ENCODE measurements at places on chromosomes 1 and 21. TPM values are rescaled to one million over a fixed set of nuclear protein-coding genes. Genes with fewer than 3 reads are reported as not detected.
A peak's percentile ranks its signal among the peaks of the same experiment; 100 is the strongest.

The HES2 gene
- 0.36 TPM for total RNA-seq

The TAL1 gene
- not detected for total RNA-seq

The C8B gene
- total RNA-seq = not detected

The S100A5 gene
- 0.94 TPM for total RNA-seq

The CD160 gene
- total RNA-seq = not detected

The AMPD1 gene
- not detected for total RNA-seq

The PROK1 gene
- not detected for total RNA-seq

The TNNI3K gene
- total RNA-seq = not detected

DNA sequence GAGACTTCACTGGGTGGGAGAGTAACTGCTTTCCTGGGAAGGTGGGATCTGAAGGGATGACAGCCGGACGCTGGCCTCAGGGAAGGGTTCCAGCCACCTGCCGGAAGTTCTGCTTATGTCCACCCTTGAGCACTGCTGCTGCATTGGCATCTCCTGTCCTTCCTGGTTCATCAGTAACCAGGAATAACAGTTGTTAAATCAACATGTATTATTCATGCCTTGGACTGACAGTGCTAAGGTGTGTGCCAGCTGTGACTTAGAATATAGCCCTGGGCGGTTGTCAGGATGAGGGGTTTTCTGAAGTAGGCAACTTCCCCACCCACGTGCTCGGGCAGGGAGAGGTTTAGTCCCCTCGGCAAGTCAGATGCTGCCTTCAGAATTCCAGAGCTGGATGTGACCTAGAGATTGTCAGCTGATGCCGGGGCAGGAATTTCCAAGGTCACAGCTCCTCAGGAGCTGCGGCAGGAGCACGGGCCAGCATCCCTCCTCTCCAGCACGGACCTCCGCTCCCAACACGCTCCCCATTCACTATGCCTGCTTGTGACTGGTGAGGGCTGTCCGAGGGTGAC, 17.9 kb downstream of the CLDN14 start:
- no peak overlapping the region for H3K4me3 ChIP-seq
- peaks cover 37% of the 10 kb centered on the region for H3K4me1 ChIP-seq
- no peak for DNase-seq

DNA sequence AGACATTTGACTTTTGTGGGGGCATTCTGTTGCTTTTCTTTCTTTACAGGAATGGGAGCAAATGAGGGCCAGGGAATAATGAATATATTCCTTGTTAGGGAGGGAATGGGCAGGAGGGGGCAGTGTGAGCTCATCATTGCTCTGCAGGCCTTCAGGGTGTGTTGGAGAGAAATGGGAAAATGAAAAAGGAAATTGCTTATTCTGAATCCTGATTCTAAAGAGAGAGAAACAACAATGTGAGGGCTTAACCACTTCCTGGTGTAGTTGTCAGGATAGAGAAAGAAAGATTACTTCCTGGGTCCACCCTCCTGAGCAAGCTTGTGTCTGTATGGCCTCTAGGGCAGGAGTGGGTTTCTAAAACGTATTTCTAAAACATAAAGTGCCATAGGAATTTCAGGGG, 28.3 kb downstream of the VANGL2 start:
- no peak overlapping the region for H3K4me3 ChIP-seq
- no peak for DNase-seq
- H3K27ac ChIP-seq = no peak overlapping the region
- peaks cover 1% of the 10 kb centered on the region for H3K27me3 ChIP-seq

DNA sequence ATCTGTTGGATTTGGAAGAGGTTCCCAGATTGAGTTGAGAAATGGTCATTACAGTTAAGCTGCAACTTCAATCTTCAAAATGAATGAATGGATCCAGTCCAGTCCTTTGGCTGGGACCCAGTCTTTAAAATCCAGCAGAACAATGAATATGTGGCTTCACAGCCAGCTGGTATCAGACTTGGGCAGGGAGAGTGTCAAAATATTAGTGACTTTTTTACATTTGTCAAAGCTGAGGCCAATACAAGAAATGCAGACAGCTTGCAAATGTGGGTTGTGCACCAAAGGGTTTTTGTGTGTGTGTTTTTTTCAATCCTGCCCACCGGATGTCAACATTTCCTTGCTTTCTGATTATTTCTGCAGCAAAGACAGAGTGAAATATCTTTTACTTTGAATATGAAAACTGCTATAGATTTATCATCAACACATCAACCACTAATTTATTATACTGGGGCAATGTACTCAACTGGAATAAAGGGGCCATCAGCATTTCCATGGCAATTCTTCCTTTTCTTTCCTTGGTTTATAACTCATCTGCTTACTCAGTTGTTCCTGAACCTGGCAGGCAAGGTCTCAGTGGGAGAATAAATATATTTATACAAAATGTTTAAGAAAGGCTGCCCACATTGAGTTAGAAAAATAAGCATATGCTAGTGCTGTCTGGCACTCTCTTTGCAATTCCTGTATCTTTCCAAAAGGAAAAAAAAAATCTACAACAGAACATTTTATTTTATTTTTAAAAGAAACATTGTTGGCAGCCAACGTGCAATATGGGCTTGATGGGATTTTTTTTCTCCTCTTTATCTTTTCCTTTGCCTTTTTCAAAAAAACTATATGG, 491.6 kb upstream of the C1orf87 start:
- no peak overlapping the region for H3K4me3 ChIP-seq
- DNase-seq = no peak
- H3K4me1 ChIP-seq = peaks cover 41% of the 10 kb centered on the region
- H3K36me3 ChIP-seq = no peaks in the 10 kb centered on the region

GRCh38 chr1:184513421-184513820, 126.6 kb downstream of the C1orf21 start:
- H3K4me1 ChIP-seq = peaks cover 9% of the 10 kb centered on the region
- H3K27me3 ChIP-seq = no peaks in the 10 kb centered on the region
- H3K36me3 ChIP-seq = peaks cover 4% of the 10 kb centered on the region
- DNase-seq = no peak
- no peak overlapping the region for H3K4me3 ChIP-seq

- no peak overlapping the region for H3K27ac ChIP-seq
- no peak for DNase-seq
- no peaks in the 10 kb centered on the region for H3K36me3 ChIP-seq
- H3K27me3 ChIP-seq = peaks cover 14% of the 10 kb centered on the region
These were observed 34.5 kb downstream of the PROX1 start for GRCh38 chr1:214022229-214022791.

DNA sequence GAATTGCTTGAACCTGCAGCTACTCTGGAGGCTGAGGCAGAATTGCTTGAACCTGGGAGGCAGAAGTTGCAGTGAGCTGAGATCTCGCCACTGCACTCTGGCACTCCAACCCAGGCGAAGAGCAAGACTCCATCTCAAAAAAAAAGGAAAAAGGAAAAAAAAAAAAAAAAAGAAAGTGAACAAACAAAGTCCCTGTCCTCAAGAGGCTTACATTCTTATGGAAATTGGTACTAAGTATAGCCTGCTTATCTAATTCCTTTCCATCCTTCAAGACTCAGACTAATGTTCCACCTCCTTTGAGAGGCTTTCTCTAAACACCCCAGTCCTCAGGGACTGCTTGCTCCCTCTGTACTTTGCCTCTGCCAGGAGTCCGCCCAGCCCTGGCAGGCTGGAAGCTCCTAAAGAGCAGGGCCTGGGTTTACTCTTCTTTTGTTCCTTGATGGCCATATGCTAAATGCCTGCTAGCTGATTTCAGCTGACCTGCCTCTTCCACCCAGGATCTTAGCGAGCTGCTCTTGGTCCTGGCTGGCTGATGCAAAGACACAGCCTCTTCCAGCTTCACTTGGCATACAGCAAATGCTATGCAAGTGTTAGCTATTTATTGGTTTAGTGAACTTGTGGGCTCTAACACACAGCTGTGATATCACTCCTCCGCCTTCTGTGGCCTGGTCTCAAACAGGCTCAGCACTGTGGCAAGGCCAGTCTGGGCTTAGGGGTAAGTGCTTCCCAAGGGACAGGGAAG, 9.8 kb downstream of the SLC9A1 start:
- peaks cover 4% of the 10 kb centered on the region for H3K36me3 ChIP-seq
- H3K4me3 ChIP-seq = no peak overlapping the region
- peak overlapping the region; percentile 95 for H3K27ac ChIP-seq
- H3K4me1 ChIP-seq = peaks cover 71% of the 10 kb centered on the region

GRCh38 chr1:109946511-109946910, 35.9 kb downstream of the CSF1 start:
- H3K36me3 ChIP-seq = peaks cover 2% of the 10 kb centered on the region
- peaks cover 10% of the 10 kb centered on the region for H3K4me1 ChIP-seq
- H3K4me3 ChIP-seq = no peak overlapping the region
- H3K27ac ChIP-seq = no peak overlapping the region
- no peak for DNase-seq
- H3K27me3 ChIP-seq = no peaks in the 10 kb centered on the region

DNA sequence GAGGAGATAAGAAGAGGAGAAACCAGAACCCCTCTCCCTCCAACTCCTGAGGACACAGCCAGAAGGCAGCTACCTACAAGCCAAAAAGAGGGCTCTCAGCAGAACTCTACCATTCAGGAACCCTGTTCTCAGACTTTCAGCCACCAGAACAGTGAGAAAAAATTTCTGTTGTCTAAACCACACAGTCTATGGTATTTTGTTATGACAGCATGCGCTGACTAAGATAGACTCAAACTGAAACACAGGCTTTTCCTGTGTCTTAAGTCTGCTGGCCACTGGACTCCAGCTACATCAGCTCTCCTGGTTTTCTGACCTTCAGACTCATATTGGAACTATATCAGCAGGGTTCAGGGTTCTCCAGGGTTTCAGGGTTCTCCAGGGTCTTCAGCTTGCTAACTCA, 126.5 kb upstream of the TNFSF4 start:
- H3K27me3 ChIP-seq = no peaks in the 10 kb centered on the region
- no peak overlapping the region for H3K27ac ChIP-seq
- peaks cover 24% of the 10 kb centered on the region for H3K4me1 ChIP-seq

DNA sequence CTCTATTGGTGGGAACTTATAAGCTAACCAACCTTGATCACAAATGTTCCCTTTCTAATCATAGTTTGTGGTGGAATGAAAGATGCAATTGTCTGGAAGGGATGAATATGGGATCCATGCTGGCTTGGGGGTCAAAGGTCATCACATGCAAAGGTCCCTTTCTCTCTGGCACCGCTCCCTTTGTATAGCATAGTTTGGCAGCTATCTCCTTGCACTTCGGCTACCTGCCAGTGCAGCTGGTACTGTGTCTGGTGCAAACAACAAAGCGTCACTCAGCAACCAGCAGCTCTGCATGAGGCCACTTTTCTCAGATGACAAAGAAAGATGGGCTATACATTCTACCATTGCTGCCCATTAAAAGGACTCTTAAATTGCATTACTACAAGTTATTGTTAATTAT, 188.2 kb upstream of the NFIA start:
- peak overlapping the region; percentile 37 for H3K27ac ChIP-seq
- H3K4me1 ChIP-seq = peaks cover 51% of the 10 kb centered on the region
- peaks cover 1% of the 10 kb centered on the region for H3K36me3 ChIP-seq
- H3K4me3 ChIP-seq = no peak overlapping the region
- no peaks in the 10 kb centered on the region for H3K27me3 ChIP-seq

DNA sequence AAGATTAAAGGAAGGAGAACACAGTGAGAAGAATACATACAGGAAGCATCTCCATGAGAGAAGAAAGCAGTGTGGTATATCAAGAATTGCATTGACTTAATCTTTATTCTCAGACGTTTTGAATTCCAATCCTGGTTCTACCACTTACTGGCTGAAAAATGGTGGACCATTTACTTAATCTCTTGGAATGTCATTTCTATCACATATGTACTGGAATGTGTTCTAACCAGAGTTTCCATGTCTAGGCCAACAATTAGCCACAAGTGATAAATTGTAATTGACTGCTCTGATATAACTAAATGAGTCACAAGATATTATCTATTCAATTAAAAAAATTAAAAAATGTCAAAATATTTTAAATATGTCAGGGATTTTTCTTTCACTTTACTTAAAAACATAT, 626.1 kb downstream of the PTPRC start:
- peaks cover 5% of the 10 kb centered on the region for H3K4me1 ChIP-seq
- no peak for DNase-seq
- H3K36me3 ChIP-seq = peaks cover 2% of the 10 kb centered on the region
- no peak overlapping the region for H3K4me3 ChIP-seq

- H3K36me3 ChIP-seq = peaks cover 6% of the 10 kb centered on the region
- H3K4me3 ChIP-seq = no peak overlapping the region
- no peak for DNase-seq
- H3K4me1 ChIP-seq = peaks cover 52% of the 10 kb centered on the region
These were observed 90.0 kb upstream of the GNG4 start for GRCh38 chr1:235739631-235740030.

- no peak for DNase-seq
- no peaks in the 10 kb centered on the region for H3K27me3 ChIP-seq
- H3K27ac ChIP-seq = no peak overlapping the region
- peaks cover 1% of the 10 kb centered on the region for H3K36me3 ChIP-seq
- H3K4me1 ChIP-seq = peaks cover 47% of the 10 kb centered on the region
- no peak overlapping the region for H3K4me3 ChIP-seq
These were observed 81.6 kb upstream of the IVNS1ABP start for GRCh38 chr1:185398599-185398998.

GRCh38 chr1:192395895-192396294, 79.1 kb downstream of the RGS21 start:
- no peak for DNase-seq
- peaks cover 6% of the 10 kb centered on the region for H3K27me3 ChIP-seq
- H3K27ac ChIP-seq = no peak overlapping the region
- H3K36me3 ChIP-seq = no peaks in the 10 kb centered on the region

DNA sequence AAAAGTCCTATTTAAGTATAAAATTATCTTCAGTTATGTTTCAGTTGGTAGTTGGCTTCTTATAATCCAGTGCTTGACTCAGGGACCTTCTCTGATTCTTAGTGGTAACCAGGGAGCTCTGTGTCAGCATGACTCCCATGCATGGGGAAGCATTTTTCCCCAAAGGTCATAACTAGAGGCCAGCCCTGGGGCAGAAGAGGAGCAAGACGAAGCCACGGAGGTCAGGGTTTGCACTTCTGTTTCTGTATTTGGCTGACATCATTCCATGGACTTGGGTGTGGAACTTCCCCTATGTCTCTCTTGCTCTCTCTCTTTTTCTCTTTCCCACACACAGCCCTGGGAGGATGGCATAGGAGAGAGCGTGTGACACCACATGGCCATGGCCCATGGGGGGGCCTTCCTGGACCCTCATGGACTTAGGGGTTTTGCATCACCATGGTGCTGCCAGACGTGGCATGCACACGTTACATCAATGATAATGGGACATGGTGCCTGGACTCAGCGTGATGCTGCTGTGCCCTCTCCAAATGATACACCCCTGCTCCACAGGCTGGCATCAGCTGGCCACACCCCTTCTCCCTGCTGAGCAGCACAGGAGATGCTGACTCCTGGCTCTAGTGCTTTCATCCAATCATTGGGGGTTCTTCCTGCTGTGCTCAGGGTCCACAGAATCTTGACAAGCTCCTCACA, 260.5 kb downstream of the KCNJ6 start:
- H3K36me3 ChIP-seq = no peaks in the 10 kb centered on the region
- no peak overlapping the region for H3K27ac ChIP-seq
- peaks cover 24% of the 10 kb centered on the region for H3K4me1 ChIP-seq
- no peak for DNase-seq
- H3K4me3 ChIP-seq = no peak overlapping the region
- no peaks in the 10 kb centered on the region for H3K27me3 ChIP-seq

- no peak overlapping the region for H3K4me3 ChIP-seq
- H3K4me1 ChIP-seq = peaks cover 4% of the 10 kb centered on the region
- H3K36me3 ChIP-seq = no peaks in the 10 kb centered on the region
- H3K27ac ChIP-seq = no peak overlapping the region
- H3K27me3 ChIP-seq = no peaks in the 10 kb centered on the region
These were observed 43.5 kb upstream of the BCL9 start for GRCh38 chr1:147497826-147498225.

Data from chondrocyte (in vitro differentiated cells).